ENCODE measurements at places on chromosomes 4 and X.
A peak's percentile ranks its signal among the peaks of the same experiment; 100 is the strongest.

GRCh38 chr4:185304541-185304940 lies 91.2 kb downstream of the LRP2BP start:
- DNase-seq: no peak

DNA sequence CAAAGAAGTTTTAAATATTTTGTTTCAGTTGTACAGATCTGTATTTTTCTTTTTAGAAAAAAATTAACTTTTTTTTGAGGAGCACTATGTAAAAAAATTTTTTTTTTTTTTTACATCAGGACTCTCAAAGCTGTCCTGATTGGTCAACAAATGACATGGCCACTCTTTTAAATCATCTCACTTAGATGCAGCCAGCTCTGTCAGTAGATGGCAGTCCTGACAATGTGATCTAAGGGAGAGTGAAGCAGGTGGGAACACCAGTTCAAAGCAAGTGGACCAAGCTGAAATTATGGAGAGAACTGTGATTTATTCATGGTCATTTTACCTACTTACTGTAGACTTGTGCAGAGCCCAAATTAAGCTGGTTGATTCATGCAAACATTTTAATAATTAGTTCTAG lies 174.7 kb upstream of the GPRIN3 start:
- no peak for DNase-seq

DNA sequence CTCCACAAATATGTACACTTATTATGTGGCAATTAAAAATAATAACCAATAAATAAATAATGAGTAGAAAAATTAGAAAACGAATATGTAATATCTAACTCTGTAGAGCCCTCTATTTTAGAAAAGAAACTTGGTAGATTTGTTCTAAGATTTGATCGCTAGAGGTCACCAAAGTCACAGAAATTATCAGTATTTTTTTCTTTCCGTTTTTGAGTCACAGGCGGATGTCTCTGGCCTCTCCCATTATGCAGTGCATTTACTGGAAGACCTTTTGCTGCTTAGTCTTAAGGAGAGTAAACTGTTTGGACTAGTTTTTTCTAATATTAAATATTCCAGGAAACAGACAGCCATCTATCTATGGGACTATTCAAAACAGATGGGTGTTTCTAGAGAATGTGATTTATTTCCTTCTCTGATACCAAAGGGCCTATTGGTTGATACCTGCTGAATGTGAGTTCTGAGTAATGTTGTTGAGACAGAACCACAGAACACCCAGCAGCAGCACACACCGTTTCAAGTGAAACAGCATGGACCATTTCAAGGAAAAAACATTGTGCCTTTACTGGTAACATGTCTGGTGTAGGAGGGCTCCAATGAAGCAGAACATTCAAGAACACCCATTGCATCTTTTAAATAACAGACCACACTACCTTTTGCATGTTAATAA lies 34.0 kb upstream of the GYPA start:
- DNase-seq: peak; percentile 4

DNA sequence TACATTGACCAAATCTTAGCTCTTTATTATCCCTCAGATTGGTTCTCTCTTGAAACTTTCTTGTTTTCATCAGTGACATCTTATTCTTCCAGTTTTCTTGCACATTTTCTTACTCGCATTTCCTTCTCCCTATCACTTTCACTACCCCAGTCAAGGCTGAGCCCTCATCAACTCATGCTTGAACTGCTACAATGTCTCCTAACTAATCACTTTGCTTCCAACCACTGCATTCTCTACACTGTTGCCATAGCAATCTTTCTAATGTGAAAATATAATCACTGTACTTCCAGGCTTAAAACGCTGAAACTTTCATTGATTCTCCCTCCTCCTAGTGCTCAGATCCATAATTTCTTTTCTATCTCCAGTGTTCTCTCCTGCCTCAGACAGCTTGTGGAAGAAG lies 22.2 kb upstream of the LPAR4 start:
- DNase-seq: no peak

DNA sequence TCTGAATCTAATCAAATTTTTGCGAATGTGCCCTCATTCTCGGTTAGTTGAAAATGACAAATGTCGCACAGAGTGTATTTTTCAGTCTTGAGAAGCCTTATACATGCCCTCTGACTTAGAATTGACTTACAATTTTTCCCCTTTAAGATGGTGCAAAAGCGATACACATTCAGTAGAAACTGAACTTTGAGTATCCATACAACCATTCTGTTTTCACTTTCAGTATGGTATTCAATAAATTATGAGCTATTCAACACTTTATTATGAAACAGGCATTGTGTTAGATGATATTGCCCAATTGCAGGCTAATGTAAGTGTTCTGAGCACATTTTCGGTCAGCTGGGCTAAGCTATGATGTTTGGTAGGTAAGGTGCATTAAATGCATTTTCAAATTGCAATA lies 43.4 kb downstream of the SLC9A7 start:
- DNase-seq: no peak

- DNase-seq: no peak
Measured at GRCh38 chr4:47533689-47534347, 48.7 kb downstream of the ATP10D start.
